Upper lobe of left lung (tissue), 6 donors: ENCODE measurements at places on chromosomes 13 and 19.

- DNase-seq = peak; percentile 53
These were observed 22.5 kb upstream of the KLF2 start for GRCh38 chr19:16301999-16302694.

- peak; percentile 91 for DNase-seq
These were observed 5.0 kb downstream of the LRRC25 start for GRCh38 chr19:18392417-18392816.

GRCh38 chr13:27171827-27172494, 350 bp upstream of the USP12 start:
- DNase-seq = peak; percentile 99

DNA sequence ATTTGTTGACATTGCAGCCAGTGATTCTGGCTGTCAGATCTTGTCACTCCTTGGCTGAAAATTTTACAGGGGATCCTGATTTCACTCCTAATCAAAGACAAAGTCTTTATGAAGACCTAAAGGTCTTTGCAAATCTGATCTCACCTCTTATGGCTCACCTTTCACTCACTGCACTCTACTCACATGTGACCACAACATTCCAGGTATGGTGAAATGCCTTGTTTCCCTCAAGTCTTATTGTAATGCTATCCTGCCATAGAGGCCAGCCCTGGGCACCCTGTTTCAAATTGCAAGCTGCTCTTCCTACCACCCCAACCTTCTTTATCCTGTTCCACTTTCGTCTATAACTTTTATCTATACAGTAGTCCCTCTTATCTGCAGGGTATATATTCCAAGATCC, 200.1 kb downstream of the NDFIP2 start:
- DNase-seq = no peak

DNA sequence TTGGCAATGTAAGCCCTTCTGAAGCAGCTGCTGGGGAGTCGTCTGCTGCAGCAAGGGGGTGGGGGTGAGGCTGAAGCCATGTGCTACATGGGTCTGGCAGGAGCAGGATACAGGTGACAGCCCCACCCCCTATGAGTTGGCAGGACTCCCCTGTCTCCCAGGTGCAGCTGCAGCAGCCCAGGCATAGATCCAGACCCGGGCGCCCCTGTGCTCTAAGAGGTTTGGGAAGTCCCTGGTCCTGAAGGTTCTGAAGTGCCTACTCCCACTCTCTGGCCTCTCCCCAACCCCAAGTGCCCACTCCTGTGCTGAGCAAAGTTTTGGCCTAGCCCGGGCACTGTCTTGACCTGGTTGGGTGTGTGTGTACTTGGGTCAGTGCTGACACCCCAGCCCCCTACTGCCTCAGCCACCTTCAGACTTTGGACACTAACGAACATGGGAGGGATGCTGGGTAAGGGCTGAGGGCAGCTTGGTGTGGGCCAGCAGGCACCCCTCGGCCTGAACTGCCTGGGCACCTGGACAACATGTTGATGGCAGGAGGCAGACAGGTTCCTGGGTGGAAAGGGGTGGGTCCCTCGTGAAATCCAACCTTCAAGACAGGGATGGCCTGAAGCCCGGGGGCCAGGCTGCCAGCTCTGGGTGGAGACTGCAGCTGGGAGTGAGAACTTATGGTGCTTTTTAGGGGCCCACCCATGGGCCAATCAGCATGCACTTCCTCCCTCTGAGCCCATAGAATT, 54.1 kb upstream of the SLITRK6 start:
- no peak for DNase-seq

- no peak for DNase-seq
These were observed 24.4 kb downstream of the FAM124A start for GRCh38 chr13:51246418-51247277.

- DNase-seq = no peak
These were observed 38.2 kb downstream of the COL4A2 start for GRCh38 chr13:110345266-110345665.

DNA sequence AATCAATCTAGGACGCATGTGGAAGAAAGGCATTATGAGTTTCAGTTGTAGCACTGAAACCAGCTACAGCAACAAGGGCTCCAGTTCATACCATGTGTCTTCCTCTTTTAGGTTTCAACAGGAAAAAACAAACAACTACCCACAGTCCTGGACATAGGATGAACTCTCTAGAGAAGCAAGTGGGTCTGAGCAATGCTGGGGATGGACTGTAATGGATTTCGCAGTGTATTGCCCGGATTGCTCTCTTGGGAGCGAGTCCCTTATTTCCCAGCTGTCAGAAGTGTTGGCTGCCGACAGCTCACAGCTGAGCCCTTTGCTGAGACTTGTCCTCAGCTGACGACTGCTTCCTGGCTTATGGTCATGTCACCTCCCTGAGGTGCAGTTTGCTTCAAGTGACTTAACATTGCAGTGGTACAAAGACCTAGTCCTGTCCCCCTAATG, 12.1 kb upstream of the MYCBP2 start:
- DNase-seq = no peak

- DNase-seq = no peak
These were observed 34.9 kb downstream of the DOCK9 start for GRCh38 chr13:98942997-98943396.

GRCh38 chr19:3025549-3025886, 3.6 kb downstream of the TLE2 start:
- no peak for DNase-seq

DNA sequence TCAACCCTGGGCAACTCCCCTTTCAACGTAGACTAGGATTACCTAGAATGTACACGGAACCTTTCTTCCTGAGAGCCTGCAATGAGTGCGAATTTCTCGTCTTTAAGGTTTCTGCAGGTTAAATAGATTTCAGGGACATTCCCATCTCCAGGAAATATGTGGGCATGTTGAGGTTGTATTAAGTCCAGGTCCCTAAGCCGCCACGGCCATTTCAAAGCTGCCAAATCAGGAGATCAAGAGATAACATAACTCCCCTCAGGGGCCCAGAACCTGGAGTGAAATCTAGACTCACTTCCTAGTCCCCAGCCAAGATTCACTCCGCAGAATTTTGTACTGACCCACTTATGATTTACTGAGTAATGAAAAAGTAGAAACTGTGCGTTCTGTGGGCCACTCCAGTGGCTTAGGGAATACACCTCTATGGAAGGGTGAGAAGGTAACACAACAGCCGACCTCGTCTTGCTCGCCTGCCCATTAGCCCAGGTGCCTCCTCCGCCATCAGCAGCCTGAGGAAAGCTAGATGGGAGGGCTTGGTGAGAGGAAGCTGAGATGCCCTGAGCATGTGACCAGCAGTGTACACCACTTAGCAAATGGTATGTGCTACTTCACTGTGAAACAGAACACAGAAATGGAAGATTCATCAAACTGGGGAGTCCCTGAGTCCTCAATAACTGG, 98.5 kb upstream of the SOX1 start:
- no peak for DNase-seq

DNA sequence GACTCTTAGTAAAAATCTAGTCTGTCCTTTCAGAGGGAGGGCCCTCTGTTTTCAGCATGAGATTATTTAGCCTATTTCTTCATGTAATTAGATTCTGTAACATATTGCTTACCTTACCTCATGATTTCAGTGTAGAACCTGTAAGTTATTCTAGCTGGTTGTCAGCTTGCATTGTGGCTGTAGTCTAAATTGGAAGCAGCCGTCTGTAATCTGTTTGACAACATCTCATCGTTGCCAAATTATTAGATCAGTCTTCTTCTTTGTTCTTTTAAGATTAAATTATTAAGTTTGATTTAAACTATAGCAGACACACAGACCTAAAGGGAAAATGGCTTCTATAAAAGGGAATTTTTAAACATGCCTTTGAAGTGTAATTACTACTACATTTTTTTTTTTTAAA, 34.8 kb downstream of the SLAIN1 start:
- DNase-seq = no peak

GRCh38 chr13:67438465-67438864, 208.3 kb upstream of the PCDH9 start:
- no peak for DNase-seq

GRCh38 chr13:94313321-94313910, 166.1 kb downstream of the DCT start:
- no peak for DNase-seq

GRCh38 chr19:33296488-33296971, 5.8 kb downstream of the CEBPA start:
- peak; percentile 46 for DNase-seq

DNA sequence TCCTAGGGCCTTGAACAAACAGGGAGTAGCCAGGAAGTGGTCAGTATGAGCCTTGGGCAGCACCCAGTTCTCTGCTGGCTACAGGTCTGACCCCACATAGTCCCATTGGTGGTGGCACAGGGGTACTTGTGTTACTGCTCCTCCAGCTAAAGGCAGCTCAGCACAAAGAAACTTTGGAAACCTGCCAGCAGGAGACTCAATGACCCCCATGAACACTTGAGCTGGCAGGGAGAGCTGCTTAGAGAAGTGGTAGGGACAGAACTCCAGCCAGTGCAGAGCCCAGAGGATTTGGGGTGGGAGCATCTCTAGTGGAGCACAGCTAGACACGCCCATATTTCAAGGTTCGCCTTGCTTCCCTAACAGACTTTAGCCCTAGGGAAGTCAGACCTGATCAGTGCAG, 10.4 kb upstream of the ZNF586 start:
- no peak for DNase-seq

DNA sequence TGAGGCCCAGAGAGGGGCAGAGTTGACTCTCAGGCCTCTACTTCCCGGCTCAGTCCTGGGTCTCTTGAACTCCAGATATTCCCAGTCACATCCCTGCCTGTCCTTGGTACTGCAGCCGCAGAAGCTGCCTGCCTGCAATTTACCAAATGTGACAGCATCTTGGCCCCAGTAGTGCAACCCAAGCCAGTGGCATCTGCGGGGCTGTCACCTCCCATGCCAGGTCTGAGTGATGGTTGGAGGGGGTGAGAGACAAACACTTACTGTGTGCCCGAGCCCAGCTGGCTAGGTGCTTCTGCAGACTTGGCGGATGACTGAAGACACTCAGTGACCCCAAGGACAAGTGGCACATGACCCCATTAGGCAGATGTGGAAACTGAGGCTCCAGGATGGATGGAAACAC, 18.4 kb downstream of the ZNRF4 start:
- no peak for DNase-seq

- DNase-seq = no peak
These were observed 128.6 kb upstream of the KL start for GRCh38 chr13:32887617-32888016.

- no peak for DNase-seq
These were observed 2.1 kb downstream of the CALM3 start for GRCh38 chr19:46603195-46603637.

- DNase-seq = no peak
These were observed 100.0 kb downstream of the RNF17 start for GRCh38 chr13:24863748-24864540.

DNA sequence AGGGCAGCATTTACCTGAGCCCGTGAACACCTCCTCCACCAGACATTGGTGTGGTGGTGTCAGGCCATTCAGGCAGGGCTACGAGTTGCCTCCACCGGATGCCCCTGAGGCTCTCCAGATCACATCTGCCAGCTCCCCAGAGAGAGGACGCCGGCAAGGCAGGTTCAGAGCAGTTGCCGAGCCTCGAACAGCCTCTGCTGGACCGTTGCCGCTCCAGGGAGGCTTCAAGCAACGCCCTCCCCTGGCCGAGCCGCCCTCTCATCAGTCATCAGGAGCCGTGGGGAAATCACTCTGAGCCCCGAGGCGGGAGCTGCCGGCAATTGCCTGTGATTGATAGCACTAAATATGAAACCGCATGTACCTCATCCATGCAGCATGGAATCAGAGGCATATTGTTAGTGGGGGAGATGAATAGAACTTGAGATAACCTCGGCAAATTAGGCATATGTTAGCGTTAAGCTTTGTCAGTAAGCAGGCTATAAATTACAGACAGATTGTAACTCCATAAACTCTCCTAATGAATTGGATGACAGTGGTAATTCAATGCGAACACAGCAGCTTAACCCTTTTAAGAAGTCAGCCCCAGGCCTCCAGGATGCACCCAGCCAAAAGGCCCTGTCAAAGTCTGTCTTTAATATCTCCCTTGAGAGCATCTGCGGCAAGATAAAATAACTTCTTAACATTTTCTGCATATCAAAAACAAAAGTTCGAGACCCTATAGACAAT, 29.8 kb upstream of the SPACA7 start:
- peak; percentile 40 for DNase-seq

- DNase-seq = no peak
These were observed 54.3 kb downstream of the GATAD2A start for GRCh38 chr19:19459707-19460251.

- DNase-seq = no peak
These were observed 50.5 kb upstream of the UBE2L5 start for GRCh38 chr13:30371649-30372265.

DNA sequence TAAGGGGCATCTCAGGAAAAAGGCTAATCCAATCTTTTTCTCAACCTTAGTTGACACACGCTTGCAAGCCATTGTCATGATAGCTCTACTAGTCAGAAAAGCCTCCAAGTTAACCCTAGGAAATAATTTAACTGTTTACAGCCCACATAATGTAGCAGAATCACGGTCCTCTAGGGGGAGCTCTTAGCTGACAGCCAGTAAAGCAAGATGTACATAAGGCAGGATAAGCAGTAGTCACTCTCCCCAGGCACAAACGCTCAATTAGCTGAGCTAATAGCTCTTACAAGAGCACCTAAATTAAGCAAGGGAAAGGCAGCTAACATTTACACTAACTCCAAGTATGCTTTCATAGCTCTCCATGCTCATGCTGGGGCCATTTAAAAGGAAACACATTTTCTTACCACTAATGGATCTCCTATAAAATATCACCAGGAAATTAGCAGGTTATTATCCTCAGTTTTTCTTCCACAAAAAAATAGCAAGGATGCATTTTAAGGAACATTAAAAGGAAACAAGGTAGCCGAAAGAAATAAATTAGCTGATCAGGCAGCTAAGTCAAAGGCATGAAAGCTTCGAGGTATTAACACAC, 33.7 kb upstream of the ZSCAN5A start:
- no peak for DNase-seq

GRCh38 chr13:110653851-110654250, 38.5 kb downstream of the NAXD start:
- no peak for DNase-seq

GRCh38 chr19:11252665-11253355, 9.5 kb downstream of the DOCK6 start:
- no peak for DNase-seq

DNA sequence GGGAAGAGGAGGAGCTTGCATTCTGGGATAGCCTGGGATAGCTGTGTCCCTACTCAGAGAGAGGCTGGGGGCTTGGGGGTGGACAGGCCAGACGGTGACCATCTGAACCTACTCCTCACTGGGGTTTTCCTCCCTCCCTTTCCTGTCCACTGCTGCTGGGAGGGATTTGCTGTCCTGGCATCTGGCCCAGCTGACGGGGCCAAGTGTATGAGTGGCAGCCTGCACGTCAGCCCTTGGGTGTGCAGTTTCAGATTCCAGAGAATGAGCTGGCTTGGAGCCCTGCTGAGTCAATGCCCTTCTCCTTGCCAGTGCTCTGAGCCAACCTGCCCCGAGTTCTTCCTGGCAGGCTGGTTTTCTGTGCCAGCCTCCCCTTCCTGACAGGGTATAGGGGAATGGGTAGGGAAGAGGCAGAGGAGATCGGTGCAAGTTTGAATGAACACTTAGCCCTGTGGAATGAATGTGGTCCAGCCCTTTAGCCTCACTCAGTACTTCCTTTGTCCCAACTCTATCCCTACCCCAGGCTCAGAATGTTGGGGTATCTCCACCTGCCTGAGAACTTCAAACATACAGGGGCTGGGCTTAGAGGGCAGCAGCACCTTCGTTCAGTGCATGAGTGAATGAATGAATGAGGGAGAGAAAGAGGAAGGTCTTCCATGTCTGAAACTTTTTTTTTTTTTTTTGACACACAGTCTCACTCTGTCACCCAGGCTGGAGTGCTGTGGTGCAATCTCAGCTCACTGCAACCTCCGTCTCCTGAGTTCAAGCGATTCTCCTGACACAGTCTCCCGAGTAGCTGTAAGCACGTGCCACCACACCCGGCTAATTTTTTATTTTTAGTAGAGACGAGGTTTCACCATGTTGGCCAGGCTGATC, 1.8 kb upstream of the ANGPTL4 start:
- peak; percentile 97 for DNase-seq
